ENCODE measurements at places on chromosomes 1 and 21.

GRCh38 chr1:82823876-82824275 is 1023.1 kb downstream of the ADGRL2 start:
- DNase-seq, result no peak

GRCh38 chr1:204873714-204874113 is 3.1 kb downstream of the NFASC start:
- no peak for DNase-seq

- DNase-seq, result no peak
These were observed 51.2 kb downstream of the B3GALT5 start for GRCh38 chr21:39663742-39664492.

- DNase-seq, result no peak
These were observed 21.4 kb downstream of the UTS2 start for GRCh38 chr1:7831458-7831857.

GRCh38 chr1:47179988-47180563 is 9.8 kb downstream of the PDZK1IP1 start:
- DNase-seq, result no peak
